Endodermal cell (in vitro differentiated cells): ENCODE measurements at places on chromosomes 7 and 10.

- H3K27me3 ChIP-seq: no peaks in the 10 kb centered on the region
- H3K4me1 ChIP-seq: peaks cover 19% of the 10 kb centered on the region
- H3K27ac ChIP-seq: no peak overlapping the region
Measured at GRCh38 chr10:34762603-34763299, 52.3 kb downstream of the PARD3 start.

- no peaks in the 10 kb centered on the region for H3K4me1 ChIP-seq
- H3K27me3 ChIP-seq: no peaks in the 10 kb centered on the region
- no peak for DNase-seq
- no peak overlapping the region for H3K4me3 ChIP-seq
Measured at GRCh38 chr7:39910108-39910869, 39.8 kb upstream of the CDK13 start.

GRCh38 chr7:151020231-151020630 is 4.1 kb downstream of the ATG9B start:
- H3K4me1 ChIP-seq: no peaks in the 10 kb centered on the region
- peak; percentile 77 for DNase-seq
- H3K4me3 ChIP-seq: no peak overlapping the region
- H3K27me3 ChIP-seq: peaks cover 46% of the 10 kb centered on the region

GRCh38 chr10:29472301-29473086 is 162.3 kb downstream of the SVIL start:
- no peak for DNase-seq
- H3K4me1 ChIP-seq: peaks cover 2% of the 10 kb centered on the region
- no peak overlapping the region for H3K27ac ChIP-seq
- H3K36me3 ChIP-seq: peaks cover 50% of the 10 kb centered on the region
- no peaks in the 10 kb centered on the region for H3K27me3 ChIP-seq

DNA sequence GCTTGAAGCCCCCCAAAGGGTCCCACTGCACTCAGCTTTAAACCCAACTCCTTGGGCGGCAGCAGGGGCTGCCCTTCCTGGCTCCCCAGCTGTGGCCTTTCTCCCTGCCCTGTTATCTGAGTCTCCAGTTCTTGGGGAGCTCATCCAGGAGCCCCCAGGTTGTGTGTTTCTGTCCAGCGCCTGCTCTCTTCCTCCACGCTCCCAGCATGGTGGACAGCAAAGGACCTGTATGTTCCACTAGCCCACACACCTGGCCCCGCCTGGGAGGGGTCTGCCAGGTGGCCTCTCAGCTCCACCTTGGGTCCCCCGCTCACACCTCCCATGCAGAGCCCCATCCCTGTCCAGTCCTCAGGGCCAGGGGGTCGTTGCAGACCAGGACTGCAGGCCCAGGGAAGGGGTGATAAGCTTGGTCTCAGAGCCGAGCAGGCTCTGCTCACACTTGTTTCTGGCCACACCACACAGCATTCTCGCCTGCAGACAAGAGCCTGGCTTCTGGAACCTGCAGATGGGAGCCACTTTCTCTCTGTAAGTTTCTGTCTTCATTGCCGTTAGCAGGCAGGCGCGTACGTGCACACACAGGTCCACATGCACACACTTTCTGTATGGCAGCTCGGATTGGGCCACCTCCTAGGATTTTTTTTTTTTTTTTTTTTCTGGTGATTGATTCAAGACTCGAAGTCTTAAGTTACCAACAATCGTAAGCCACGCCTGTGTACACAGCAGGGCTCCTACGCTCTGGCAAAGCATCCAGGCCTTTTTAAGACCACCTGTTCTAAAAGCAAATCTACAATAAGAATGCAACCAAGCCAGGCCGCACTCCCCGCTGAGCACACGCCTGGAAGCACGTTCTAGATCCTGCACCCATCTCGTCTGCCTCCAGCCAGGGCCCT is 104.6 kb downstream of the CYTH3 start:
- no peaks in the 10 kb centered on the region for H3K27me3 ChIP-seq
- H3K4me1 ChIP-seq: no peaks in the 10 kb centered on the region
- no peak for DNase-seq
- peak overlapping the region; percentile 17 for H3K27ac ChIP-seq
- no peak overlapping the region for H3K4me3 ChIP-seq
- H3K36me3 ChIP-seq: no peaks in the 10 kb centered on the region

DNA sequence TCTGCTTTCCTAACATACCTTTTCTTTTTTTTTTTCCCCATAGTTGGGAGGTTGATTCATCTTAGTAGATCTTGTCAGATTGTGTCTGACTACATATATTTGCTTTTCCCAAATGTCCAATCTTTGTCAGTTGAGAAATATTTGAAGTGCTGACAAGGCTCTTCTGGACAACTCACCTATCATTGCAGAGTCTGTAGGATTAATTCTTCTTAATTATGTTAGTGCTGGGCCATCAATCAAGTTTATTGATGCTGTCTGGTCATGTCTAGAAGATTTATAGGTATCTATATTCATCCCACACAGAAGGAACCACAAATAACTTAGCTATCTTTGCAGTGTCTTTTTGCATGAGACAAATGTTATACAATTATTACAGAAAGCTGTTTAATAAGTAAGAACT is 310.6 kb downstream of the ACTR3B start:
- no peaks in the 10 kb centered on the region for H3K4me1 ChIP-seq
- no peak overlapping the region for H3K27ac ChIP-seq
- no peak for DNase-seq
- no peaks in the 10 kb centered on the region for H3K36me3 ChIP-seq

GRCh38 chr7:142323706-142324105 is 65.8 kb upstream of the PRSS58 start:
- DNase-seq: peak; percentile 96
- H3K4me1 ChIP-seq: no peaks in the 10 kb centered on the region
- H3K27ac ChIP-seq: no peak overlapping the region
- no peaks in the 10 kb centered on the region for H3K36me3 ChIP-seq
- H3K4me3 ChIP-seq: no peak overlapping the region
- H3K27me3 ChIP-seq: no peaks in the 10 kb centered on the region

GRCh38 chr7:93374345-93374940 is 142.3 kb downstream of the VPS50 start:
- DNase-seq: no peak
- H3K4me1 ChIP-seq: no peaks in the 10 kb centered on the region
- H3K36me3 ChIP-seq: no peaks in the 10 kb centered on the region
- H3K27me3 ChIP-seq: no peaks in the 10 kb centered on the region
- no peak overlapping the region for H3K4me3 ChIP-seq

- no peaks in the 10 kb centered on the region for H3K36me3 ChIP-seq
- no peak overlapping the region for H3K27ac ChIP-seq
- no peaks in the 10 kb centered on the region for H3K27me3 ChIP-seq
- no peak for DNase-seq
Measured at GRCh38 chr7:84372712-84373111, 178.1 kb upstream of the SEMA3A start.

GRCh38 chr10:28587970-28588290 is 55.0 kb downstream of the WAC start:
- H3K4me3 ChIP-seq: no peak overlapping the region
- peaks cover 6% of the 10 kb centered on the region for H3K4me1 ChIP-seq
- no peak overlapping the region for H3K27ac ChIP-seq
- no peaks in the 10 kb centered on the region for H3K27me3 ChIP-seq
- H3K36me3 ChIP-seq: peaks cover 97% of the 10 kb centered on the region

- no peaks in the 10 kb centered on the region for H3K27me3 ChIP-seq
- H3K36me3 ChIP-seq: peaks cover 12% of the 10 kb centered on the region
- no peak for DNase-seq
- no peak overlapping the region for H3K27ac ChIP-seq
- H3K4me3 ChIP-seq: no peak overlapping the region
- no peaks in the 10 kb centered on the region for H3K4me1 ChIP-seq
Measured at GRCh38 chr7:101835136-101835535, 17.7 kb downstream of the CUX1 start.

- no peaks in the 10 kb centered on the region for H3K27me3 ChIP-seq
- DNase-seq: no peak
- no peaks in the 10 kb centered on the region for H3K36me3 ChIP-seq
- H3K27ac ChIP-seq: no peak overlapping the region
Measured at GRCh38 chr7:69190763-69191162, 407.5 kb upstream of the AUTS2 start.

- H3K27me3 ChIP-seq: no peaks in the 10 kb centered on the region
- H3K36me3 ChIP-seq: no peaks in the 10 kb centered on the region
- no peaks in the 10 kb centered on the region for H3K4me1 ChIP-seq
- no peak overlapping the region for H3K27ac ChIP-seq
Measured at GRCh38 chr7:50376056-50376820, 71.7 kb downstream of the IKZF1 start.

DNA sequence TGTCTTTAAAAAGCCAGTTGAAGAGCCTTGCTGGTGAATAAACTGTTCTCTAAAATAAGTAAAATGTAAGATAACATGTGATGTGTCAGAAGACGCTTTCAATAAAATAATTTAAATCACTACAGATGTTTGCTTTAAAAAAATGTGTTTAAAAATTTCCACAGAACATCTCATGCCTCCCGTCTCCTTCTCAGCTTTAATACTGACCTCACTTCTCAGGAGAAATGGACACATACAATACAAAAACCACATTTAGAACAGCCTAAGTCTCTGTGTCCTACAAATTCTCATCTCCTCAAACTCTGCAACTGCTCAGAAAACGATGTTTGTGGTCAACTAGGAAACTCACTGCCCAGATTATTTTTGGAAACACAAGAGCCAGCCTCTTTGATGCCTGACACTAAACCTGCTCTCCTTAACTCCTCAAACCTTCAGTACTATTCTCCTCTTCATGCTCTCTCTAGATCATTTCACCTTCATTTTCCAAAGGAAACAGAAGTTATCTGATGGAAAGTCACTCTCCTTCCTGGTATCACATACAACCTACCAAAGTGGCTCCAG is 120.3 kb downstream of the ZNF438 start:
- H3K36me3 ChIP-seq: peaks cover 3% of the 10 kb centered on the region
- H3K4me3 ChIP-seq: no peak overlapping the region
- H3K27ac ChIP-seq: no peak overlapping the region
- DNase-seq: no peak
- H3K27me3 ChIP-seq: no peaks in the 10 kb centered on the region

DNA sequence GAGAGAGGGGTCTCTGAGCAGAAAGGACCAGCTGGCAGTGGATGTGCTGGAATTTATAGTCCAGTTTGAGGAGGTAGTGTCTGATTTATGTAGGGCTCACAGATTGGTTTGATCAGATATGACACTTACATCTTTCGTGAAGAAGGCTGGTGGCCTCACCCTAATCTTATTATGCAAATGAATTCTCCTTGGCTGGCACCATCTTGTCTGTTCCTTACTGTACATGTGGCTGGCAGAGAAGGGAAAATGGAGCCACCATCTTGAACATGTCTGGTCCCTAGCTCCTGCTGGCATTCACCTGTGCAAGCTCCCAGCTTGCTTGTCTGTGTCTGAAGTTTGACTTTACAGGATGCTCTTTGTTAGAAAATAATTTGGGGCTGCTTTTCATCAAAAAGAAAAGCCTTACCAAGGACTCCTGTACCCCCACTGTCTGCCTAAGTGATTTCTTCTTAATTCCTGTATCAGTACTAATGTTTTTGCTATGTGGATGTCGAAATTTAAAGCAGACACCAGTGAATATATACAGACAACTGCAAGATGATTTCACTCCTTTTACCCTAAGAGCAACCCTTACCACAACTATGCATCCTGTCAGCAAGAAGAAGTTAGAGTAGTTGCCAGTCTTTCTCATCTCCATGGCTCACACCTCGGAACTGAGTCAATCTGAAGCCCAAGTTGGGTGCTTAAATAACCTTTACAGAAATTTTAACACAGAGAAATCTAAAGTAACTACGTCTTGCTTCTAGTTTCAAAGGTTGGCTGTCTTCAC is 322.0 kb upstream of the SEMA3D start:
- H3K36me3 ChIP-seq: no peaks in the 10 kb centered on the region
- H3K4me3 ChIP-seq: no peak overlapping the region
- no peaks in the 10 kb centered on the region for H3K27me3 ChIP-seq
- DNase-seq: no peak
- no peak overlapping the region for H3K27ac ChIP-seq

- H3K4me1 ChIP-seq: no peaks in the 10 kb centered on the region
- no peaks in the 10 kb centered on the region for H3K27me3 ChIP-seq
- H3K27ac ChIP-seq: no peak overlapping the region
- DNase-seq: no peak
Measured at GRCh38 chr10:89295597-89295996, 6.2 kb upstream of the IFIT2 start.

- H3K36me3 ChIP-seq: no peaks in the 10 kb centered on the region
- H3K4me1 ChIP-seq: no peaks in the 10 kb centered on the region
- DNase-seq: no peak
Measured at GRCh38 chr7:122273117-122273516, 31.4 kb downstream of the FEZF1 start.

DNA sequence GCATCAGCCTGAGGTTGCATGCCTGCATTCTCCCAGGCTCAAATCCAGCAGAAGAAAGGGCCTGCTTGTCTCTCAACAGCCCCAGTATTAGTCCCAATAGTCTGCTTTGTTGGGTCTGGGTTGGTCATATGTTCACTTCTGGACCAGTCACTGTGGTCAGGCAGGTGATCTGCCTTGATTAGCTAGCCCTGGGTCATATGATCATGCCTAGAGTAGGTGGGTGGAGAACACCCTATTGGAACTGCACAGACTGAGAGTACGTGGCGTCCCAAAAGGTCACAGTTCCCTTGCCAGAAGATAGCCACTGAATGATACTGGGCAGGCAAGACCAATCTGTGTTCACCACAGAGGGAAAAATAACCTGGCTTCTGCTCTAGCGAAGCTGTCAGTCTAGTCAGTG is 80.1 kb downstream of the SH2D4B start:
- H3K4me1 ChIP-seq: no peaks in the 10 kb centered on the region
- H3K36me3 ChIP-seq: no peaks in the 10 kb centered on the region
- H3K27me3 ChIP-seq: no peaks in the 10 kb centered on the region
- peak; percentile 22 for DNase-seq

DNA sequence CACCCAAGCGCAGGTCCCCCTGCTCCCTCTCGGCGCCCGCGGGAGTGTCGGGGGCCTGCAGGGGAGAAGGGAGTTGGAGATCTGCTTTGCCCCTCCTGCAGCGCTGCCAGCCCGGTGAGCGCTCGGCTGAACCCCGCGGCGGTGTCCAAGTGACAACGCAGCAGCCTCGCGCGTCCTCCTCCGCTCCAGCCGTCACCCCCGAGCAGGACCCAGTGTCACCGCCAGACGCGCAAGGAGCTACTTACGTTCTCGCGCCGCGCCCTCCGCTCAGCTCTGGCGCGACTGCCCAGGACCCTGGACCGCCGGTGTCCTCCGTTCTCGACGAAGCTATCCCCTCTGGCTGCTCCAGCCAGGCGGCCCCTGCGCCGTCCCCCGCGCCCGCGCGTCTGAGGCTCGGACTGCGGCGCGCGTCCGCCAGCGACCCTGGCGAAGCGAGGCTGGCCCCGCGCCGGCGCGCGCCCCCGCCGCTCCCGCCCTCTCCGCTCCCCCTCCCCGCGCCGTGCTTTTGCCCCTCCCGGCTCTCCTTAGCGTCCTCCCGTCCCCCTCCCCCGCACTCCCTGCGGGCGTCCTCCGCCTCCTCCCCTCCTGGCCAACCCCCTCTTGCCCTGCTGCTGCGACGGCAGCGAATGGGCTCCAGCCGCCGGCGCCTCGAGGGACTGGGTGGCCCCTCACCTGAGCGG is at the start of gene NRCAM:
NRCAM (minus strand) TSS at position 439 of the 680 bp plus-strand sequence. CDS start 216,372 bp downstream, outside the sequence.
- no peaks in the 10 kb centered on the region for H3K36me3 ChIP-seq
- peak; percentile 96 for DNase-seq
- peaks cover 38% of the 10 kb centered on the region for H3K27me3 ChIP-seq
- no peaks in the 10 kb centered on the region for H3K4me1 ChIP-seq
- H3K4me3 ChIP-seq: peak within 1 kb of the TSS; percentile 82
- no peak within 1 kb of the TSS for H3K27ac ChIP-seq

GRCh38 chr10:60497364-60497763 is 107.7 kb upstream of the ANK3 start:
- no peaks in the 10 kb centered on the region for H3K36me3 ChIP-seq
- no peaks in the 10 kb centered on the region for H3K4me1 ChIP-seq
- no peak for DNase-seq
- H3K4me3 ChIP-seq: no peak overlapping the region
- H3K27me3 ChIP-seq: no peaks in the 10 kb centered on the region
- no peak overlapping the region for H3K27ac ChIP-seq

GRCh38 chr10:80709866-80710265 is 172.2 kb downstream of the SH2D4B start:
- DNase-seq: peak; percentile 32
- H3K27me3 ChIP-seq: no peaks in the 10 kb centered on the region
- no peaks in the 10 kb centered on the region for H3K36me3 ChIP-seq
- peaks cover 4% of the 10 kb centered on the region for H3K4me1 ChIP-seq
- H3K27ac ChIP-seq: no peak overlapping the region
